Esophagus squamous epithelium (tissue), 5 donors: ENCODE measurements at places on chromosomes 6 and 20.

DNA sequence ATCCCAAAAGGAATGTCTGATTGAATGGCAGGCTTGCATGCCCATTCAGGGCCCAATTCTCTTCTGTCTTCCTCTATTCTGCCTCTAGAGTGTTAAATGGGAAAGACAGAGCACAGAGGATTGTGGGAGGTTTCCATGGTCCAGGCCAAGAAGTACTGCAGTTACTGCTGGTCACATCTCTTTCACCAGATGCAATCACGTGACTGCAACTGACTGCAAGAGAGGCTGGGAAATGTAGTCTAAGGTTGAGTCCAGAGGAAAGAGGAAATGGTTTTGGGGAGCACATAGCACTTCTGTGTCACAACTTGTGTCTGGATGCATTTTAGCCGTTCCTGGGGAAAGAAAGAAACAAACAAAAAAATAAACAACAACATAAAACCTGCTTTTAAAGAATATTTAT, 336.4 kb upstream of the BTBD3 start:
- DNase-seq, result no peak

DNA sequence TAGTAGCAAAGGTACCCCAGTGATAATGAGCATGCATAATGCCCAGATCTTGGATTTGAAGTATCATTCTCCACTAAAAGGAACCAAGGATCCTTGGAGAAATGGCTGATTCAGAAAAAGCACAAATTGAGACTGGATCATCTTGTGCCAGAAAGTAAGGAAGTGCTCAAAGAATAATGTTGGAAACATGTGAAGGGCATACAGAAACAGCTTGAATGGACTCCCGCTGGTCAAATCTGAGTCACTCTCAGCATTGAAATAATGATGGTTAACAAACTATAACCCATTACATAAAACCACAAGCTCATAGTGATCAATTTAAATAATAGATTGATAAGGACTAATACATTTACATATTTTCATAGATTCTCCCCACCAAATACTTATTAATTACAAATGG, 3.6 kb upstream of the OSTM1 start:
- DNase-seq, result no peak

- DNase-seq, result peak; percentile 13
These were observed at the start of gene UTRN for GRCh38 chr6:144284783-144285547. Gene UTRN, plus strand, starts transcription at chr6:144285335. Its CDS starts 6,494 bp downstream, at chr6:144291829.

DNA sequence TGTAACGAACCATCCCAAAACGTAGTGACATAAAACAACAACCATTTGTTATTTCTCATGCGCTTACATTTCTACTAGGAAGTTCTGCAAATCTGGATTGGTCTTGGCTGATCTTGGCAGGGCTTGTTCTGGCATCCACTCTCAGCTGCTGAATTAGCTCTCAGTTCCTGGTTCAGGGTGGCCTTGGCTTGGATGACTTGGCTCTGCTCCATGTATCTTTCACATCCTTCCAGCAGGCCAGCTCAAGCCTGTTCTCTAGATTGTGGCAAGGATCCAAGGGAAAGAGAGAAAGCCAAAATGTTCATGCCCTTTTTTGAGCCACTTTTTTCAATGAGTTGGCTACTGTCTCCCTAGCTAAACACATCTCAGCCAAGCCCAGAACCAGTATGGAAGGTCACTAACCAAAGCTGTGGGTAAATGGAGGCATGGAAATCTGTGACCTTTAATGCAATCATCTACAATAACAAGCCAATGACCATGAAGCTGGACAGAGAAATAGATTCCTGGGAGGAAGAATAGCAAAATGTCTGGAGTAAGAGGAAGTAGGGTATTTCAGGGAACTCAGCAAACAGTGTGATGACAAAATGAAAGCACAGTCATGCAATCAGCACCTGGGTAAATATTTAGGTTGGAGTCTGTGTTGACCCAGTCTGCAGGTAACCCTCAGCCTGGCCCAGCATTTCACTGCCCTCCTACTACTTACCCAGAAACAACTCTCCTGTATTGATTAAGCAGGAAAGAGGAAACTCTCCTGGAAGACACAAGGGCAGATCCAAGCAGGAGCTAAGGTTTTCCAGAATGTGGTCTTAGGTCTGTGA, 32.7 kb upstream of the SNAP25 start:
- DNase-seq, result no peak

- no peak for DNase-seq
These were observed 750.8 kb upstream of the SLC35B3 start for GRCh38 chr6:9186148-9186547.

- no peak for DNase-seq
These were observed 95.5 kb downstream of the GJA10 start for GRCh38 chr6:89989742-89990141.
